Heart right ventricle (tissue), 16 donors: ENCODE measurements at places on chromosomes 5 and 9. TPM values are rescaled to one million over a fixed set of nuclear protein-coding genes. Genes with fewer than 3 reads are reported as not detected.

DNA sequence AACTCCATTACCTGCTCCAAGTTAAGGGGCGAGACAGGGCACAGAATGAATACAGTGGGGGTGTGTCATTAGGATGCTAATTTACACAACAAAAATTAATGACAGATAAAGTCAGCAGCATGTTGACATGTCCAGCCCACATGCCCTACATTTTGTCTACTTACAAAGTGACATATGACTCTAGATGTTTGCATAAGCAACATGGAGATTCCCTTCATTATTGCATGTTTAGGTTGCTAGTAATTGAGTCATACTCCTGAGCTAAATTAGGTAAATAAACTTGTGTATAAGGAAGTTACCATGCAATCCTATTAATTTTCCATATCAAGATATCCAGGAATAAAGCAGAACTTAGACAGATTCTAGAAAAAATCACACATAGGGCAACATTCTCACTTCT is 232.2 kb downstream of the PDE4D start:
- H3K27me3 ChIP-seq: no peaks in the 10 kb centered on the region
- no peaks in the 10 kb centered on the region for H3K36me3 ChIP-seq
- H3K4me3 ChIP-seq: no peak overlapping the region
- no peak for DNase-seq
- H3K4me1 ChIP-seq: peaks cover 4% of the 10 kb centered on the region
- no peak overlapping the region for H3K27ac ChIP-seq

DNA sequence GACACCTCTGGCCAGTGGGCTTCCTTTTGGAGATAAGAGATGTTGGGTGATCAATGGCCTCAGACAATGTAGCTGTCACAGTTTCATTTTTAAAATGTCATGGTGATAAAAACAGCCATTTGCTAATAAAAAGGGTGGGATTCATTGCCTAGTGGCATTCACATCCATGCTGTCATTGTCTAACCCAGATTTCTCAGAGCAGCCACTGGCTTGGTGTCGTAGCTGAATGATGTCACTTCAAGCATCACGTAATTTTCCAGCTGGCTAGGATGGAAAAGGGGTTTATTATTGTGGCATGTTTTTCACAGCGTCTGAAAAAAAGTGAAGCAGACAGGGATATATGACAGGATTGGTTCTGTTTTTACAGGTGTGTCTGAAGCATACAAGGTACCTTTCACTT is 184.7 kb downstream of the AOPEP start:
- no peak overlapping the region for H3K27ac ChIP-seq
- peak; percentile 4 for DNase-seq
- no peaks in the 10 kb centered on the region for H3K27me3 ChIP-seq
- no peak overlapping the region for H3K4me3 ChIP-seq
- no peaks in the 10 kb centered on the region for H3K4me1 ChIP-seq
- H3K36me3 ChIP-seq: no peaks in the 10 kb centered on the region

GRCh38 chr9:123651273-123651672 is 278.7 kb downstream of the DENND1A start:
- H3K27ac ChIP-seq: no peak overlapping the region
- DNase-seq: no peak
- no peaks in the 10 kb centered on the region for H3K27me3 ChIP-seq
- H3K4me3 ChIP-seq: no peak overlapping the region

- no peaks in the 10 kb centered on the region for H3K27me3 ChIP-seq
- H3K4me3 ChIP-seq: no peak overlapping the region
- DNase-seq: no peak
- no peak overlapping the region for H3K27ac ChIP-seq
Observed at GRCh38 chr5:171969288-171969880, 37.1 kb downstream of the FBXW11 start.

DNA sequence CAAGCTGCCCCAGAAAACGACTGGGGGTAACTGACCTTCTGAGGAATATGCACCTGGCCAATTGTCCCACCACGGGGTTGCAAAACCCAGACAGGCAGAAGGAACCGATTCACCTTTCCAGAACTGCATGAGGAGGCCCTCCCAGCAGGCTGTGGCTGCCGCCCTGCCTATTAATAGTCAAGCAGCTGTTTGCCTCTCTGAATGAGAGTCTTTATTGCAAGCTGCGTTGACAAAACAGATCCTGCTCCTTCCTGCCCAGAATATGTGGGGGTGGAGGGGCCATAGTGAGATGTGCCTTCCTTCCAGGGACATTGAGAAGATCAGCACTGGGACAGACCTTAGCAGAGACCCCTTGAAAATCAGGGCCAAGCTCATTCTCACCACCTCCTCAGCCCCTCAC is 18.3 kb upstream of the TCOF1 start:
- H3K4me3 ChIP-seq: no peak overlapping the region
- no peak for DNase-seq
- H3K27me3 ChIP-seq: no peaks in the 10 kb centered on the region
- no peaks in the 10 kb centered on the region for H3K4me1 ChIP-seq

- H3K4me1 ChIP-seq: peaks cover 5% of the 10 kb centered on the region
- H3K27me3 ChIP-seq: no peaks in the 10 kb centered on the region
- H3K36me3 ChIP-seq: peaks cover 100% of the 10 kb centered on the region
- DNase-seq: no peak
- H3K27ac ChIP-seq: no peak overlapping the region
- no peak overlapping the region for H3K4me3 ChIP-seq
Observed at GRCh38 chr5:68279984-68280383, 64.4 kb downstream of the PIK3R1 start.

DNA sequence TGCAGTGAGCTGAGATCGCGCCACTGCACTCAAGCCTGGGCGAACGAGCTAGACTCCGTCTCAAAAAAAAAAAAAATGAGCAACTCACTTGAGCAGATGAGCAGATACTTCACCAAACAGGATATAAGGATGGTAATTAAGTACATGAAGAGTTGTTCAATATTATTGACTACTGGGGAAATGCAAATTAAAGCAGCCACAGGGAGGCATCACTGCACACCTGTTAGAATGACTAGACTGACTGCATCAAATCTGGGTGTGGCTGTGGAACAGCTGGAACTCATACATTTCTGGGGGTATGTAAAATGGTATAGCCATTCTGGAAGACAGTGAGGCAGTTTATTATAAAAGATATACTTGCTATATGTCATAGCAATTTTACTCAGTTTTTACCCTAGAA is 93.0 kb downstream of the WNK2 start:
- no peaks in the 10 kb centered on the region for H3K36me3 ChIP-seq
- H3K4me3 ChIP-seq: no peak overlapping the region
- no peak for DNase-seq
- no peaks in the 10 kb centered on the region for H3K27me3 ChIP-seq
- no peak overlapping the region for H3K27ac ChIP-seq

GRCh38 chr9:16679327-16679821 is 191.1 kb downstream of the BNC2 start:
- no peak overlapping the region for H3K4me3 ChIP-seq
- peak overlapping the region; percentile 38 for H3K27ac ChIP-seq
- H3K36me3 ChIP-seq: no peaks in the 10 kb centered on the region
- no peak for DNase-seq

GRCh38 chr9:34451135-34451534 is 7.2 kb downstream of the FAM219A start:
- no peaks in the 10 kb centered on the region for H3K36me3 ChIP-seq
- no peaks in the 10 kb centered on the region for H3K27me3 ChIP-seq
- peak overlapping the region; percentile 56 for H3K27ac ChIP-seq
- peaks cover 68% of the 10 kb centered on the region for H3K4me1 ChIP-seq
- DNase-seq: peak; percentile 36

DNA sequence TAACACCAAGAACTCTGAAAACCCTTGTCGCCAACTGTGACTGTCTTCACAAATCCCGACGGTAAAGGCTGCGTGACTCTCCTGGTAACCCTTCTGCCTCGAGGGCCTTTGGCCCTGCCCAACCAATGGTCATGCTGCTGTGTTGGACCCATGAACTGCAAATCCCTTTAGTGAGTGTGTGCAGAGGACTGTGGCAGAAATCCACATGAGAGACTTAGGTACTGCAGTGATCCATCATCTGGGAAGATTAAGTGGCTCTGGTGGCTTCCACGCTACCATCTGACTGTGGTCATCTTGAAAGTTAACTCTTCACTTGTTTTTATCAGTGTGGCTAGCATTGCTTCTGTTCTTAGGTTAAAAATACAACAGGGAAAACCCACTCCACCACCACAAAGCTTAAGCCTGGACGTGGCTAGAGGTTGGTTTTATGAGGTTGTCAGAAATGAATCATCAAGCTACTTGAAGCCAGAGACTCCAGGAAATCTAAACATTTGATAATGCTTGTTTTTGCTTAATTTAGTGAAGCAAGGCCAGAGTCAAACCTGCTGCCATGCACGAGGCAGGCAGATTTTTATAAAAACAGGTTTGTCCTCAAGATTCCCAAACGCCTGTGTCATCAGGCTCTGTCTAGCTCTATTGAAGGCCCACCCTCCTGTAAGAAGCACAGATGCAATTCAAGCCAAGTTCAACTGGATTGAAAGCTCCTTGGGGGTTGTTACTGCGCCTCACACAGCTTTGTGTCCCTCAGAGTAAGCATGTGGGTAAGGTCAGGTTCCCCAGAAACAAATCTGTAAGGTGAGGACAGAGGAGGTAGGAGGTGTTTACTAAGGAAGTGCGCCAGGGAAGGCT is 52.7 kb upstream of the ERCC6L2 start:
- H3K27ac ChIP-seq: no peak overlapping the region
- no peak for DNase-seq
- H3K36me3 ChIP-seq: no peaks in the 10 kb centered on the region
- H3K4me3 ChIP-seq: no peak overlapping the region

OR1Q1 gene
- total RNA-seq: not detected

RNF180 gene
- total RNA-seq: 20.6 TPM

IRX1 gene
- total RNA-seq: not detected

FGF10 gene
- 0.66 TPM for total RNA-seq
